ENCODE measurements at places on chromosomes 4 and X. TPM values are rescaled to one million over a fixed set of nuclear protein-coding genes. Genes with fewer than 3 reads are reported as not detected.

The MAGEE2 gene
- not detected for total RNA-seq

GRCh38 chr4:5984843-5985242, 33.4 kb downstream of the C4orf50 start:
- DNase-seq = no peak

The ABHD18 gene
- 26.7 TPM for total RNA-seq

- DNase-seq = no peak
These were observed 56.2 kb downstream of the ADRA2C start for GRCh38 chr4:3822230-3822947.

DNA sequence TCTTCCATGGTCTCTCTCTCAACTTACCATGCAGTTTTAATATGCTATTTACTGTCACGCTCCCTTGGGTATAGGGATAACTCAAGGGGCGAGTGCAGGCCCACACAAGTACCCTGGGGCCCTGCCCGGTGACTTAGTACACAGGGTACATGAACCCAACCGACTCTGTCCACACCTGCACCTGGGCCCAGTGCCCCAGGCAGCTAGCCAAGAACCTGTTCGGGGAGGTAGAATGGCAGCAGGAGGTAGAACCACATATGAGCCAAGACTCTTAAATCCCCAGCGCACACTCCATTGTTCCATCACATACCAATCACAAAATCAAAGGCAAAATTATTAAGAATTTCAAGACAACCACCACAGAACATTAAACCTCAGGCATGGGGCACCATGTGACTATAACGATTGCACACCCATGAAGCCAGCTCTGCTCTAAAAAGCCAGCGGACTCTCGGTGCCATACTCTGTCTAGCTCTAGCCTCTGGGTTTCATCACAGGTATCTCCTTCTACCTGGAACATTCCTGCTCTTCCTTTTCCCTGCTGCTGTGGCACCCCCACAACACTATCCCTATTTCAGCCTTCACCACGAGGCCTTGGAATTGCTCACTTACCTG, 14.6 kb downstream of the PHF8 start:
- DNase-seq = no peak
